NCI-H774 (cell line): ENCODE measurements at places on chromosomes 6 and 20.

DNA sequence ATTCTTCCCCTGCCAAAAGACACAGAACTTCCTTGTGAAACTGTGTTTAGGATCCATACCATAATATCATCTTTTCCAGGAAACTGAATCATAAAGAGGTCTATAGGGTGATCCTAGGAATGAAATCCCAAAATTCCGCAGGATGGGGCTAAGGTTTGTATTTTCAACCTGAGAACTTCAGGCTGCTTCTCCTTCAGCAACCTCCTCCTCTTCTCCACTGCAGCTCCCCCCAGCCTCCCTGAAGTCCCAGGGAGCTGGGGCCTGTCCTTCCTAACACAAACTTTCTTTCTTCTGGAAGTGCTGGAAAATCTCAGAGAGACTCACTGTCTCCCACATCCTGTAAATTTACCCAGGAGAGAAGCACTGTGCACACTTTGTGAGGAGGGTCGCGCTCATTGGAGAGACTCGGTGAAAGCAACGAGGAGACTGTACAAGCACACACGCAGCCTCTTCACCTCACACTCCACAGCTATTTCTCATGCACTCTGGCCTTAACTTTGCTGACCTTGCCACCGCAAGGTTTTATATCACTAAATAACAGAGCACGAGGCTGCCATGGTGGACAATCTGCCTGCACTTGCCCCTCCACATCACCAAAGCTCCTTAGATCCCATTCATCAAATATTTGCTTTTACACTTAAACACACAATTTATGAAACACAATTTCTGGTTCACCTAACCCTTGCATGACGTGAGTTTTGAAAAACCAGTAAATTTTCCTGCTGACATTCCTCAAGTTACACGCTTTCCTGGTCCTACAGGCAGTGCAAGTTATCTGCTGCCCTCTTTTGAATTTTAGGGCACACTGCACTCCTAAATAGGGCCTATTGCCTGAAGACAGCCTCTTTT lies 14.3 kb downstream of the ID4 start:
- peak; percentile 81 for DNase-seq

- DNase-seq = no peak
Observed at GRCh38 chr6:38056361-38056760, 236.8 kb downstream of the ZFAND3 start.

DNA sequence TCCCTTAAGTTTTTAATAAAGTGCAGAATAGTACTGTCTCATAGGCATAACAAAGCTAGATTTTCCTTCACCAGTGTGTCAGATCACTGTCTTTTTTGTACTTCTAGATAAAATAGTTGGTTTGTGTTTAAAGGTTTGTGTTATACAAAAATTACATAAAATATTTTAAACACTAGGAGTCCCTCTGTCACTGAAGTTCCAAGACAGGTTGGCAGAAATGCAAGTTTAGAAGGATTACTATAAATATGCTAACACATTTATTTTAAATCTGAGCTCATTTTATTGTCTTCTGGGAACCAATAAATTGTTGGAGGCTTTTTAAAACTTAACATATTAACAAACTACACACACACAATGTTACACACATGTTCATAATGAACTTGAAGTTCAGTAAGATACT lies 30.8 kb upstream of the RUNX2 start:
- DNase-seq = no peak

DNA sequence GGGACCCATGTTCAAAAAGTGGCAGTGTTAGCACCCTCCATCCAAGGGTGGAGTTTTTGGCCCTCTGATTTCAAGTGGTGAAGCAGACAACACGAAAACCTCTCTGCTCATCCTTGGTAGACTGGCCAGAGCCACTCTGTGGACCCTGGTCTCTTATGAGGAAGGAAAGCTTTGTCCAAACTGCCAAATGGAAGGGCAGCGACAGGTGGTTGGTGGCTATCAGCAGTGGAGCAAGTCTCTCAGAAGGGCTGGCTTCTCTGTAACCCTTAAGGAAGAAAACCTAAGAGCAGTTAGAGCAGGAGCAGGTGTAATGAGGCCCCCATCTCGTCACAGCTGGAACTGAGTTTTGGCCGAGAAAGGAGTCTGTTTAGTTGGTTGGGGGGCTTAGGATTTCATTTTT lies 155.8 kb downstream of the SLC16A10 start:
- no peak for DNase-seq

DNA sequence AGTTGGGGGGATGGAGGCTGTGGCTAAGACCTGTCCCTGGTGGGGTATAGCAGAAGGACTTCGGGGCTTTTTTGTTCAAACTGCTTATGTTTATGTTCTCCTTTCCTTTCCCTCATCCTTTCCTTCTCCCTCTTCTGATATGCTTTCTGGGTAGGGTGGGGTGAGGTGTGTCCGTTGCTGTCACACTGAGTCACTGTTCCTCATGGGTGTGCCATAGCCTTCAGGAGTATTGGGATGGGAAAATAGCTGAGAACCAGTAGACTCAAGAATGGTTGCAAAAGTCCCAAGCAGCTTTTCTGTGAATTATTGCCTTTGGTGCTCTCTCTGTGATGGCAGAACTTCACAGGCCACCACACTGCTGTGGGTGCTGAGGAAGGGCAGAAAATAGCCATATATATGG lies 39.6 kb downstream of the TPD52L1 start:
- DNase-seq = no peak

GRCh38 chr20:4574356-4574690 lies 147.4 kb upstream of the PRND start:
- DNase-seq = no peak

DNA sequence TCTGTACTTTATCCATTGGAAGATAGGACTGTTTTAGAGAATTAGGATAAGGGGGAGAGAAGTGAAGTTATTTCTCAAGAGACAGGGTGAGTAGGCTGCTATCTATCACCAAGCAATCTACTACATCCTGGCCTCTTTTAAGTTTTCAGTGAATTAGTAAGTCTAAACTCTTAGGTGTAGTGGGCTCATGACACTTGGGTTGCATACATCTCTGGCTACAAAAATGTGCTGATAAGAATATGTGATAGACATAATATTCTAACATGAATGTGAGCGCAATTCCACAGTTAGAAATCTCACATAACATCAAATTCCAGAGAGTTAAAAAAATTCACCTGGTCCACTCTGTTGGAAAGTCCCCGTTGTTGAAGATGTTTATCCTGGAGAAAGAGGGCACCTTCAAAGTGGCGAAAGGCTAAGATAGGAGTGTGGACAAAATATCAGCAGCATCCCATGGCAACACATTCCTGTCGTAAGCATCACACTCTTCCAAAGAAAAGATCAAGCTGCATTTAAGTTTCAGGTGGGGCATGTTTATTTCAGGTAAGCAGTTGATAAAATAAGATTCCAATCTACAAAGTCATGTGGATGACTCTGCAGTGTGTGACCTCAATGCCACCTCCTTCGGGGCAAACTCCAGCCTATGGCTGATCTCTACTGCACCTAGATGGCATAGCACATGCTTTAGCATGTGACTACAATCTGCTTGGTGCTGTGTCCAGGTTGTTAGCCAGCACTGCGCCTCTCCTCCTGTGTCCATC lies 111.7 kb upstream of the NEDD9 start:
- DNase-seq = no peak

- no peak for DNase-seq
Observed at GRCh38 chr20:2162823-2163166, 61.2 kb downstream of the STK35 start.

GRCh38 chr20:36523341-36523740 lies 18.0 kb upstream of the MYL9 start:
- DNase-seq = no peak

DNA sequence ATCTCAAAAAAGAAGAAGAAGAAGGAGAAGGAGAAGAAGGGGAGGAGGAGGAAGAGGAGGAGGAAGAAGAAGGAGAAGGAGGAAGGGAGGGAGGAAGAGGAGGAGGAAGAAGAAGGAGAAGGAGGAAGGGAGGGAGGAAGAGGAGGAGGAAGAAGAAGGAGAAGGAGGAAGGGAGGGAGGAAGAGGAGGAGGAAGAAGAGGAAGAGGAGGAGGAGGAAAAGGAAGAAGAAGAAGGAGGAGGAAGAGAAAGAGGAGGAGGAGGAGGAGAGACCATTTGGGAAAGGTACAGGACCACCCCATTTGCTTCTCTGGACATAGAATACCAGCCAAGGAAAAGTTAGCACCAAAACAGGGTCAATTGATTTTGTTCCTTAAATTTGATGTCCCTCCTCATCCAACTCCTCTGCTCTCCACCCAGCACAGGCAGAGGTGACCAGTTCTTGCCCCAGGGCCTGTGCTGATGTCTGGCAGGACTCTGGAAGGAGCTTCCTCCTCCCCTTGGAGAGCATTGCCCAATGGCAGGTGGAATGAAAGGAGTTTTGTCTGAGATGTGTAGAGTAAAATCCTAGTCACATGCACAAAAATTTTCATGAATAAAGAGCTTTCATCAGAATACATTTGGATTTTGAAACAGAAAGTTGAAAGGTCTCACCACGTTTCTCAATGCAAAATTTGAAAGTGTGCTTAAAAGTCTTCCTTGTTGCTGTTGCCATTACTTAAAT lies 182.9 kb downstream of the LY86 start:
- DNase-seq = no peak

GRCh38 chr6:119022796-119023195 lies 55.7 kb downstream of the FAM184A start:
- no peak for DNase-seq

- peak; percentile 65 for DNase-seq
Observed at GRCh38 chr6:89977808-89978748, 83.8 kb downstream of the GJA10 start.
